ENCODE measurements at places on chromosomes 1 and 21.
A peak's percentile ranks its signal among the peaks of the same experiment; 100 is the strongest.

DNA sequence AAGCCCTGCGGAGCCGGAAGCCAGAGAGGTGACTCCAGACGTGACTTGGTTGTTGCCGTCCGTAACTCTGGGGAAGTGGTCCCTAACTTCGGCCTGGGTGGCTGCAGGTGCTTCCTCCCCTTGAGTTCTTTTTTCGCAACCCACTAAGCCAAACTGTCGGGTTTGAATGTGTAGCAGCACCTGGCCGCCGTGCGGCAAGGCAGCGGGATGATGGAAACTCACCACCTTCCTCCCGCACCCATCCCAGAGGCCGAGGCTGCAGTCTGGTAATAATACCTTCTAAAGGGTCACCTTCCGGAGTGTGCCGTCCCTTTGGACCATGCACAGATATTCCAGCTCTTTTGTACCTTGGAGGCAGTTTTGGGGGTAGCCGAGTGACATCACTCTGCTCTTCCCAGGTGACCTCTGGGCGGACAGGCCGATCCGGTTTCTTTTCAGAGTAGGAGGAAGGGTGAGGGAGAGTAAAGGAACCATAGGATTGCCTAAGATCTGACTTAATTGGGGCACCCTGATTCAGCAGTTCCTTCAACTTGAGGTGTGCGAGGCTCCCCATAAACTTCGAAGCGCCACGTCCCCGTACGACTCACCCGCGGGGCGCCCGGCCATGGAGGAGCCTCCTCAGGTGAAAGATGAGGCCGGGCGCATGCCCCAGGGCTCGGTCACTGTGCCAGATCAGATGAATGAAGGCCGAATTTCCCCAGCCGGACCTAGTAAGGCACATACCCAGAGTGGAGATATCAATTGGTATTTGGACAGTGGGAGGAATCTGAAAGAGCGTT, 1.0 kb downstream of the KCNK1 start:
- peak; percentile 35 for DNase-seq

- peak; percentile 72 for DNase-seq
These were observed 475 bp upstream of the NPPB start for GRCh38 chr1:11858968-11859871.

DNA sequence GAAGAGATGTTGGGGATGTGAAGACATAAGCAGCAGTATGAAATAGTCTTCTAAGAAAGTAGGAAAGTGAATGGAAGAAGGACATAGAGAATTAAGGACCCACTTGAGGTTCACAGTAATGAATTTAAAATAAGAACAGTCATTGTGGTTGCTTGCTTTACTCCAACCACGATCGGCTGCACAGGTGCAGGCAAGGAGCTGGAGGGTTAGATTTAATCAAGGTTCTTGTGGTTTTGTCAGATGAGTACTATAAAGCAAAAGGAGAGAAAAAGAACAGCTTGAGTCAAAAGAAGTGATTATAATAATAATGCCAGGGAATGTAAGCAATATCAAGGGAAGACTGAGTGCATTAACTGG, 46.1 kb upstream of the RBM34 start:
- no peak for DNase-seq

- no peak for DNase-seq
These were observed 1.1 kb downstream of the TSPEAR start for GRCh38 chr21:44710294-44710665.

GRCh38 chr1:18041685-18042355, 65.8 kb upstream of the IGSF21 start:
- no peak for DNase-seq

GRCh38 chr1:48920851-48921250, 144.2 kb upstream of the BEND5 start:
- peak; percentile 20 for DNase-seq

DNA sequence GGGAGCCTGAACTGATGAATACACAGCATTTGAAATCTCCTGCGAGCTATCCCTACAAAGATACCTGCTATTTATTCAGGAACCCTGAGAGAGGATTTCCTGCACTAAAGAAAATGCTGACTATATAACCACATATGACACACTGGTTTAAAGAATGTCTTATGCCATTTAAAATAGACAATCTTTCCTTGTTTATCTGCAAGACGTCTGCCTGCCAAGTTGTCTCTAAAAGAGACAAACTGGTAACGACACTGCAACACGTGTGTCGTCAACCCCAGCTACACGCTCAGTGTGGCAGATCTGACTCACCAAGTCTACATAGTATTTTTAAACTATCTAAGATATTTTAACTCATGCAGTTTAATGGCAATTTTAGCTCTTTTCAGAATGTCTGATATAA, 42.7 kb downstream of the APP start:
- peak; percentile 75 for DNase-seq

GRCh38 chr1:53708687-53709086, 30.3 kb downstream of the GLIS1 start:
- DNase-seq, result no peak

DNA sequence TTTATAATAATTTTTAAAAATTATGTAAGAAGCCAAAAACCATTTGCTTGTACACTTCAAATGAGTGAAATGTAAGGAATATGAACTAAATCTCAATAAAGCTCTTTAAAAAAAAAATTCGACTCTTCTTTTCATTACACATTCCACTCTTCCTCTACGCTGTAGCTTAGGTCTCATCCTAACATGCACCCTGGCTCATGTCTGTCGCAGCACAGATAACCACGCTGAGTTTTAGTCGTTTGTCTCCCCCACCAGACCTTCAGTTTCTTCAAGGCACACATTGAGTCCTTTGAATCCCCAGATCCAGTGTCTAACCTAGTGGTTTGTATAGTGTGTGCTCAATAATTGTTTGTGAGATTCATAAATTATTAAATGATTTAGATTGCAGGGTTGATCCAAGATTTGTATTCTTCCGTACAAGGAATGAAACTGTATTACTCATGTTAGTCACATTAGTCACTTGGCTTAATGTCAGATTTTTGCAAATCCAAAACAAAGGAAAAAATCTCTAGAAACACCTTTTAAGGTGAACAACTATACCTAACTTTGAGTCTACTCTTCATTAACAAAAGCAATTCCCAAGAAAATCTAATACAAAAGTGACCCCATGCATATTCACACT, 57.3 kb downstream of the SLC25A24 start:
- DNase-seq, result no peak

DNA sequence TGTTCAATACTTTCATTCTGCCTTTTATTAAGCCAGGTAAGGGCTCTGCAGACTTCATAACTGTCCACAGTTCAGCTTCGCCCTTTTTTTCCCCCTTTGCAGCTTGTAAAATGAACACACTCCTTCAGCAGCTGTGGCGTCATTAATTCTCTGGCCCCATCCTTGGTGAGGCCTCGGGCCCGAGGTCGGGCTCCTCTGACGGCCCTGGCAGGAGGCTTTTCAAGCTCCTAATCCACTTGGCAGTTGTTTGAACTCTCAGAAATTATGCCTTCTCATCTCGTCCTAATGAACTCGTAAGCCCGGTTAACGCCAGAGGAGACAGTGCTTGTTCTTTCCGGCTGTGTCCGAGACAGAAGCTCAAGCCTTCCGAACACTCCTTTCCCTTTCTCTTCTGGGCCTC, 18.1 kb upstream of the EPHA8 start:
- no peak for DNase-seq

GRCh38 chr21:31503939-31504338, 155.6 kb upstream of the SOD1 start:
- no peak for DNase-seq

DNA sequence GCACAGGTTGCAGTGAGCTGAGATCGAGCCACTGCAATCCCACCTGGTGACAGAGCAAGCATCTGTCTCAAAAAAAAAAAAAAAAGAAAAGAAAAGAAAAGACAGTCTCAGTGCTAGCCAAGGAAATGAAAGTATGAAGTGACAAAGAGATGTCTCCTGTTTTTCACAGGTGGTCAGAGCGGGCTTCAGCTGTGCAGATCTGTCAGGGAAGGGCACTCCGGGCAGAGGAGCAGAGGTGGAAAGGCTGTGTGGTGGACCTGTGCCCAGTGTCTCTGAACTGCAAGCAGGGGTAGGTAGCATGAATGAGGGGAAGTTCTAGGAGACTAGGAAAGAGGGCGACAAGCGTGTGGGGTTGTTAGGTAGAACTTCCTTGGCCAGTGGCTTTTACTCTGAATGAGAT, 67.5 kb downstream of the CD247 start:
- no peak for DNase-seq

GRCh38 chr1:53315456-53316423, 12.1 kb downstream of the LRP8 start:
- DNase-seq, result peak; percentile 49

DNA sequence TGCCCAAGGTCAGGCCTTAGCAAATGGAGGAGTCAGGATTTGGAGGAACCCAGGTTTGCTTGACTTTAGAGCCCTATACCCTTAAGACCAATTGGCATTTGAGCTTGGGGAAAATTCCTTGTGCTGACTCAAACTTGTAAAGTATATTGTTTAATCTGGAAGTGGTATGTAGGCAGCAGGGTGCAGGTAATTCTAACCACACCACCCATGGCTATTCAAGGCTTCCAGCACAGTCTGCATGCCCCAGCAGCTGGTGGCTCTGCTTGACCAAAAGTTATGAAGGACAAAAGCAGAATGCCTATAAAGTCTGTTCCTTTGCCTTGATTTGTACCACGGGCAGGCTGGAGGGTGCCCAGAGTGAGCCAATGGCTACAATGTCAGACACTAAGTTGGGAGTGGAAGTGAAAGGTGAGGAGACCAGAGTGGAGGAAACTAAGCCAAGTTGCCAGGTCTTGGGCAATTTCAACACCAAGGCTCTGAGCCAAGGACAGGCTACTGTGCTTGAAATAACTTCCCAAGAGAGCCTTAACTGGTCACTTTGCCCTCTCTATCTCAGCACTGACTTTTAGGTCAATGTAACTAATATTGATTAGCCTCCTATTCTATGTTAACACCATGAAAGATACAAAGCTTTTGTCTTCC, 4.7 kb upstream of the G0S2 start:
- no peak for DNase-seq

- no peak for DNase-seq
These were observed 558.5 kb downstream of the LRRIQ3 start for GRCh38 chr1:73639494-73639893.

GRCh38 chr1:40316595-40317393, at the start of gene COL9A2:
Gene COL9A2 (minus strand): TSS chr1:40317286. CDS start chr1:40317197, 89 bp downstream.
- peak; percentile 33 for DNase-seq

DNA sequence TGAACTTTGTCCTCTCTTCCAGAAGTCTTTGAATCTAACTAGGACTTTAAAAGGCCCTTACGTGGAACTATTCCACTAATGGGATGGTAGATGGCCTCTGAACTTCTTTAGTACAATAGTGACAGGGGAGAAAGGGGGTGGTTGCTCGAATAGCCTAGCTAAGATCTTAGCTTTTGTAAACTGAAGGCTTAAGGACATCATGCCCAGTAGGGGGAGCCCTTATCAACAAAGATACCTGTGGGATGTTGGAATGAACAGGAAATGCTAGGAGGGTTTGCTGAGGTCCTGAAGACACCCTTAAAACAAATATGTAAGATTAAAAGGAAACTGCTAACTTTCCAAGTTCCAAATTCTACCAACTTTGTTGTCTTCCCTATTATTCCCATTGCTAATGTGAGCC, 33.2 kb downstream of the NHLH2 start:
- peak; percentile 76 for DNase-seq

DNA sequence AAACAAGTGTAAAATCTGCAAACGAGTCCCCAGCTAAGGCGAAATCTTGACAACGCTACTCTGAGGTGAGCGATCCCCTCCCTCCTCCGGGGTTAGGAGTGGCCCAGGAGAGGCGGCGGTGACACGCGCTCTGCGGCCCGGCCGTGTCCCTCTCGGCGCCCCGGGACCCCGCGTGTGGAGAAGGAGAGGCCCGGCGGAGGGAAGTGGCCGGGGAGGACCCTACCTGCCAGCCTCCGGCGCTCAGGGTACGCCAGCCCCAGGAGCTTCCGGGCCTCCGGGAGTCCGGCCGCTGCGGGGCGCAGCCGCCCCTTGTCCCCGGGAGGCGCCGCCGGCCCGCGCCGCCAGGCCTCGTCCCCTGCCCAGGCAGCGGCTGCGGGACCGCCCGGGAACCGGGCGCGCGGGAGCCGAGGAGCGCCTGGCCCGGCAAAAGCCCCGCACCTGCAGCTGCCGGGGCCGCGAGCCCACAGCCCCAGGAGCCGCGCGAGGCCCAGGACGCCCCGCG, 543 bp downstream of the ABCB10 start:
- peak; percentile 44 for DNase-seq

- peak; percentile 22 for DNase-seq
These were observed 64.6 kb downstream of the SIK1 start for GRCh38 chr21:43362321-43362791.

DNA sequence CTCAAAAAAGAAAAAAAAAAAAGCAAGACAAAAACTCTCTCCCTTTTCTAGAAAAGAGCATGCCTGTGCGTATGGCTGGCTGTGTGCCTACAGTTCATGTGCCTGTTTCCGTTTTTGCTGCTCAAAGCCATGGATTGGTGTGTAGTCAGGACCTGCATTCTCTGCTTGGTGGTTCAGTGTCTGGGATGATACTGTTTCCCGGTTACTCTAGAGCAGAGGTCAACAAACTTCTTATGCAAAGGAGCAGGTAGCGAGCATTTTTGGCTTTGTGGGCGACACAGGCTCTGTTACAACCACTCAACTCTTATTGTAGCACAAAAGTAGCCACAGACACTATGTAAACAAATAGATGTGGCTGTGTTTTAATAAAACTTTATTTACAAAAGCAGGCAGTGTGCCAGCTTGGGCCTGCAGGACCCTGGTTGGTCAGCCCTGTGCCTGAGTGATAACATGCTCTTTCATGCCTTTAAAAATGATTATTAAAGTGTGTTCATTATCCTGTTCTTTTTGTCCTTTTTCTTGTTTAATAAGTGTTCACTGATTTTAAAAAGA, 524.2 kb downstream of the KIF26B start:
- DNase-seq, result no peak

- no peak for DNase-seq
These were observed 39.4 kb downstream of the TRAPPC10 start for GRCh38 chr21:44051462-44051941.

GRCh38 chr1:68181165-68181556, 51.2 kb downstream of the WLS start:
- DNase-seq, result no peak

- no peak for DNase-seq
These were observed 43.7 kb downstream of the SAMD13 start for GRCh38 chr1:84345220-84345619.

DNA sequence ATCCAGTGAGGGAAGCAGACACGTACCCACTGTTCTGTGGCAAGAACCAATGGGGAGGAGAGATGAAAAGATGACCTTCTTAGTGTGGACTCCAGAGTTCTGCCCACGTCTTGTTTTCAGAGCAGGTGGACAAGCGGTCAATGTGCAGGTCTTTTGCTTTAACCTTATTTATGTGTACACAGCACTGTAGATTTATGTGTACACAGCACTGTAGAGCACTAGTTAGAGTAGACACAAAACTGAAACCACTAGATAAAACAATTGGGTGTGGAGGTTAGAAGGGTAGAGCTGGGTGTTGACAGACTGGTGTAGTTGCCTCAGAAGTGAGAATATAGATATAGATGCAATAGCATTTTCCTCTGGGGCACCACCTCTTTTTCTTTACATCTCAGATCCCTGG, 150.0 kb downstream of the MAGI3 start:
- DNase-seq, result no peak

GRCh38 chr1:56070601-56071000, 508.8 kb downstream of the PLPP3 start:
- DNase-seq, result no peak

GRCh38 chr1:239952348-239953308, 139.1 kb upstream of the FMN2 start:
- DNase-seq, result peak; percentile 83

- no peak for DNase-seq
These were observed 33.0 kb upstream of the MTF1 start for GRCh38 chr1:37892151-37893047.
